ENCODE measurements at places on chromosomes 3 and 15.

DNA sequence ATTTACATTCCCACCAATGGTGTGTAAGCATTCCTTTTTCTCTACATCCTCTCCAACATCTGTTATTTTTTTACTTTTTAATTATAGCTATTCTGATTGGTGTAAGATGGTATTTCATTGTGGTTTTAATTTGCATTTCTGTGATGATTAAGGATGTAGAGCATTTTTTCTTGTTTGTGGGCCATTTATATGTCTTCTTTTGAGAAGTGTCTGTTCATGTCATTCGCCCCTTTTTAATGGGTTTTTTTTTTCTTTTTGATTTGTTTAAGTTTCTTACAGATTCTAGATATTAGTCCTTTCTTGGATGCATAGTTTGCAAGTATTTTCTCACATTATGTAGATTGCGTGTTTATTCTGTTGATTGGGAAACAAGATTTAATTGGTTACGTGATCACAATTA is 14.2 kb downstream of the RAP2B start:
- DNase-seq: no peak

DNA sequence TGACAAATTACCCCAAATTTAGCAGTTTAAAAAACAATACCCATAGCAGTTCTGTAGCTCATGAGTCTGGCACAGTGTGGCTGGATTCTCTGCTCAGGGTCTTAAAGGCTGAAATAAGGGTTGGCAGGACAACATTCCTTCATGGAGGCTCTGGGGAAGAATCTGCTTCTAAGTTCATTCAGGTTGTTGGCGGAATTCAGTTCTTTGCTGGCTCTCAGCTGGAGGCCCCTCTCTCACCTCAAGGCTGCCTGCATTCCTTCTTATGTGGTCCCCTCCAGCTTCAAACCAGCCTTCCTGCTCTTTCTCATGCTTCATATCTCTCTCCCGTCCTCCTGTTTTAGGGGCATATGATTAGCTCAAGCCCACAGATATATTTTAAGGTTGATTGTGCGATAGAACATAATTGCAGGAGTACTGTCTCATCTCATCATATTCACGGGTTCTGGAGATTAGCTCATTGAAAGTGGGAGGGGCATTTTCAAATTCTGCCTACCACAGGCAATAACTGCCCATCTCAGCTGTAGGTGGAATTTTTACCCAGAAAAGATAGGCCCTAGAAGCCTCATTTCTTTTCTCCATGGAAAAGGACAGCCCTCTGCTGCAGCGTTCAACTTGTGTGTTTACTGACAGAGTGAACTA is 5.6 kb upstream of the ZBTB47 start:
- no peak for DNase-seq

DNA sequence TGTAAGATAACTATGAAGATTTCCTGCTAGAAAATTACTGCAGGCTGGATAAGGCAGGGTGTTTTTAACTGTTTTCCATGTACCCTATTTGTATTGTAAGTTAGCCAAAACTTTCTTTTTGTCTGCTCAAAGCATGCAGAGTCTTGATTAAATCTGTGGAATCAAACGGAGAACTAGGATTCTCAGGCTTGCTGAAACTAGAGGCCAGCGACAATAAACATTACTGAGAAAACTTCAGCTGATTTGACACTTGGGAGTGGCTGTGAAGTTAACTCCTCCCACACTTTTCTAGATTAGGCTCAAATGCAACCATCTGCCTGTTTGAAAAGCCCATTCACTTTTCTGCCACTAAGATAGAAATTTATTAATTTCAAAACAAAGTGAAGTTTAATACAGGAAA is 153.2 kb upstream of the FRMD4B start:
- no peak for DNase-seq

DNA sequence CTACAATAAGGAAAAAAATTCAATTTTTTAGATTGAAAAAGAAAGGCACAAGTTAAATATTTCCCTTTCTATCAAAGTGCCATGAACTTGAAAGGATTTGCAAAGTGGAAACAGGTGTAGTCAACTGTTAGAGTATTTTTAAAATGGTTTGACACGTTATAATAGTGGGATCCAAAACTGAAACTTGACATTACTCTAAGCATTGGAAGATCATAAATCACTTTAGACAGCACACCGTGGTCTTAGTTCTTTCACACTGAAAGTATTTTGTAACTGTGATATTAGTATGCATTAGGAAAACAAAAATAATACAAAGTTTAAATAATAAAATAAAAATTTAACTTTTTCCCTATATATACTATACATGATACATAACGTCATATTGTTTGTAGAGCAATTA is 933.1 kb downstream of the EPHA3 start:
- no peak for DNase-seq

DNA sequence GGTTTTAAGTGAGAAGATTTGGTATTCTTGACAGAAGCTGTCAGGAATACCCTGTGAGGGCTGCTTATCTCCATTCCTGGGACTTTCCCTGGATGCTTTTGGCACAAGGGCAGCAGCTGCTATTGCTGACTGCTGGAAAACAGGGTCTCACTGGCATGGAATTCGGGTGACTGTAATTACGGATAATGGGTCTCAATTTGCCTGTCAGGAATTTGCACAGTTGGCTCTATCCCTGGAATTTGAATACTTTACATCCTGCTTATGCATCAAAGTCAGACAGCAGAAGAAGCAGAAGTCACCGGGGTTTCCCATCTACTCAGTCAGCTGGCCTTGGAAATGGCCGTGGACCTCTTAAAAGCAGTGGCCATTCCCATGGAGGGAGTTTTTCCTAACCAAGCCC is 25.9 kb upstream of the AKAP13 start:
- no peak for DNase-seq

DNA sequence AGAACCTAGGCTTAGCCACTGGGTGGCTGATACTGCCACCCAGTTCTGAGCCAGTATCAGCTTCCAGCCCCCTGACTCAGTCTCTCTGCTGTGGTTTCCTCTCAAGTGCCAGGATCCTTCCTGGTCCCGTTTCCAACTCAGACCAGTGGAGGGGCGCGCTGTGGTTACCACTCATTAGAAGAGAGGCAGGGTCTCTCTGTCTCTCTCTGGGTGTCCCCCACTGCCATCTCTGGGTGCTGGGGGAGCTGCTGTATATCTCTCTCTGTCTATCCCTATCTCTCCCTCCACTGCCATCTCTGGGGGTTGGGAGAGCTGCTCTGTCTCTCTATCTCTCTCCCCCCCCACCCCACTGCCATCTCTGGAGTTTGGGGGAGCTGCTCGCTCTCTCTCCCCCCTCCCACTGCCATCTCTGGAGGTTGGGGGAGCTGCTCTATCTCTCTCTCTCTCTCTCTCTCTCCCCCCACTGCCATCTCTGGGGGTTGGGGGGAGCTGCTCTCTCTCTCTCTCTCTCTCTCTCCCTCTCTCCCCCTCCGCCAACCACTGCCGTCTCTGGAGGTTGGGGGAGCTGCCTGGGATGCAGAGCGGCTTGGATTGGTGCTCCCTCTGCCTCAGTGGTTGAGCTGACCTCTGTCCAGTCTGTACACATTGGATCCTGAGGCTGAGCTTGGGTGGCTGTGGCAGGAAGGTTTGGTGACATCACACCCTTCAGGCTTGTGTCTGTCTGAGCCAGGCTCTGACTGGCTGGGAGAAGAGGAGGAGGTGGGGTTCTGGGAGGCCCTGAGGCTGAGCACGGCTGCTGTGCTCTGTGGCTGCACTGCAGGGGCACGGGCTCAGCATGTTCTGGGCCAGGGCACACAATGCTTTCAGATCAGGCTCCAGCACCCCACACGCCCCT is 98.9 kb downstream of the APBA2 start:
- DNase-seq: no peak

GRCh38 chr3:89245612-89246011 is 138.2 kb downstream of the EPHA3 start:
- no peak for DNase-seq

DNA sequence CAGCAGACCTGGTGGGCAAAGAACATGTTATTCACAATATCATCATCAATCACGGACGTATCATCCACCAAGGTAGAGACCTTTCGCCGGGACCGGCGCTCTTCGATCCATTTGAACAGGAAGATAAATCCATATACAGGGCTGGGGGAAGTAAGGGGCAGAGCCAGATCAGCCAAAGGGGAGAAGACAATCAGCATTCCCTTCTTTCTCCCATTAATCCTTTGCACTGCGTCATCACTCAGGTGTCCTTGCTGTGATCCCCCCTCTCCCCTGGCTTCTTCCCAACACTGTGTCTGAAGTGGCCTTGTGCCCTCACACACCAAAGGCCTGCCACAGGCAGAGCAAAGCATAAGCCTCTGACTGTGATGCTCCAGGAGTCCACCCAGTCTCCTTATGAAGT is 36.4 kb downstream of the SEMA3G start:
- DNase-seq: no peak

GRCh38 chr15:36472672-36473071 is 106.8 kb upstream of the CDIN1 start:
- no peak for DNase-seq

- no peak for DNase-seq
Observed at GRCh38 chr3:149819432-149819831, 6.4 kb downstream of the RNF13 start.

- no peak for DNase-seq
Observed at GRCh38 chr15:88791637-88792036, 11.6 kb upstream of the ACAN start.

DNA sequence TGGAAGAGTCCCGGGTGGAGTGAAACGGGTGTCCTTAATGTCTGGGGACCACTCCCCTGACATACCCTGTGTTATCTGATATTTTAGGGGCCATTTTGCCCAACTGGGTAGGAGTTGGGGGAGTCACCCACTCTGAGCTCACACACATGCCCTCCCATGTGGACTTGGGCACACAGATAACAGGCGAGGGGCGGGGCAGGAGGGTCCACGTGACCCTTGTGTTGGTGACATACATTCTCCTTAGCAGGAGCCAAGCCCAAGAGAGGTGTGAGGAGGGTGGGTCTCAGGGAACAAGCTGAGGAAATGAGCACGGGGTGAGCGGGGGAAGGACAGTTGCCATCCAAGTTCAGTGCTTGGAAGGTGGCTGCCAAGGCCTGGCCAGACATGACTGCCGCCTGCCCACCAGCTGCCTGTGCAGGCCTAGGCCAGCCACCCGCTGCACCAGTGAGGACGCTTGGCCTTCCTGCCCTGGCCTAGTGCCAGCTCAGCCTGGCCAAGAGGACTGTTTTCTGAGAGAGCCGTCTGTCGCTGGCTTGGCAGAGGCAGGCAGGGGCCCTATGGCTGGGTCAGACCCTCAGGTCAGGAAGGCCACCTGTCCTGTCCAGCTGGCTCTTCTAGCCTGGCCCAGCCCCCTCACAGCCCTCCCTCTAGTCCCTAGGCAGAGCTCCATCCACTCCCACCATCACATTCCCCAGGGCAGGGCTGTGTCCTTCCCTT is 31.3 kb upstream of the TMEM115 start:
- no peak for DNase-seq

GRCh38 chr15:75095594-75095993 is 72.2 kb downstream of the PPCDC start:
- no peak for DNase-seq

DNA sequence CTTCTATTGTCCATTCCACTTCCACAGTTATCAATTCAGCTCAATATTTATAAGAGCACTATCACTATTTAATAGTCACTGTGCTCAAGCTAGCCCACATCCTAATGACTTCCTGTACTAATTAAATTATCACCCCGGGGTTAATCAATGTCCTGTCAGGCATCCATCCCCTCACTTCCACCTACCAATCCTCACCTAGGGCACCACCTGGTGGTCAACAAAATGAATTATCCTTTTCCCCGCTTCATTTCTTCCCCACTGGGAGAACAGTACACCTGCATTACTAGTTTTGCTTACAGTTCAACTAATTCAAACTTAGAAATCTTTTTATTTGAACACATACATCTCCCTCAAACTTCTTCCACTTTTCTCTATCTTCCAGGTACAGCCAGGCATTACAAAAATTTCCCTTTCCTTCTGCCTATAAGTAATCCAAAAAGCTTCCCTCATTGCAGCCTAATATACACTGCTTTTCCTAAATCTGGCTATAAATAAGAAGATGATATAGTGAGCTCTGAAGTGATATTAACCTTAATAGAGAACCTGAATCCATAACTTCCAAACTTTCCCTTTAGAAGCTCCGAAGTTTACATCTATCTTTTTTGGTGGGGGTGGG is 68.5 kb downstream of the TMCC1 start:
- DNase-seq: peak; percentile 11

DNA sequence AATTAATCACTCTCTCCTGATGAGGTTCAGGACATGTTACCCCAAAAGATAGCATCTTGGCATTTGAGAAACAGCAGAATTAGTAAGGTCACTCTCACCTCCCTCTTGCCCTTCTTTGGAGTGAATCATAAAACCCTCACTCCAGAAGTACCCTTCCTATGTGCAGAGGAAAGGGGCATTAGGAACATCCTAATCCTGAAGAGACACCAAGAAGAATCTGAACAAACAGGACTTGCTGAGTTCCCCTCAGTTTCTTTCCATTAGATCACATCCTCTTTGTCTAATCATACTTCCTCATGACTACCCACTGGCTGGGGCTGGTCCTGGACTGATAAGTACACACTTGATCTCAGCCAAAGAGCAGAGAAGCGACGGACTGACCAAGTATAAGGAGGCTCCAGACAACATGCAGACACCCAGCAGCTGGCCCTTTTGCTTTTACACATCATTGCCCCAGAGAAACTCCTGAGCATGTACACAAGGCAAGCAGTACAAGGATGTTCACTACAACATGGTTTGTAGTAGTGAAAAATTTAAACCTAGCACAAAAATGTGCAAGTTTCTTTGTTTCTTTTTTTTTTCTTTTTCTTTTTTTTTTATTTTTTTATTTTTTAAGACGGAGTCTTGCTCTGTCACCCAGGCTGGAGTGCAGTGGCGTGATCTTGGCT is 15.0 kb upstream of the TM6SF1 start:
- DNase-seq: no peak

- no peak for DNase-seq
Observed at GRCh38 chr3:135240426-135240825, 445.4 kb downstream of the EPHB1 start.

DNA sequence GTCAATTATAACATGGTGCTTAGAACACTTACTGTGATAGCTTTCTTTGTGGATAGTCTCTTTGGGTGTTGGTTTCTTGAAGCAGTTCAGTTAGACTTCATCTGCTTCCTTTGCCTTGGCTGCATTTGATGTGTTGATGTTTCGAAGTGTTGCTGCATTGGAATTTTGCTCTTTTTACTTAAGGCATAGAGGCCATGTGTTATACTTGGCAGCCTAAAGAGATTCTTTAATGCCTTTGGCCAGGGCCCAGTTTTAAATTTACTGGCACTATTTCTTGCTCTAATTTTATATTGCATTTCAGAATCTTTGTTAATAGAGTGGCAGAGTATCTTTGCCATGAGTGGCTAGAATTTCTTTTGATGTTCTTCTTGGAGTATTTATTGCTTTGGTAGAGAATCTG is 21.2 kb downstream of the NR1D2 start:
- DNase-seq: no peak

GRCh38 chr3:11621077-11621476 is 22.6 kb downstream of the VGLL4 start:
- no peak for DNase-seq

- DNase-seq: no peak
Observed at GRCh38 chr3:169867584-169868210, 2.0 kb downstream of the LRRC31 start.

Measured in stimulated activated CD8-positive, alpha-beta memory T cell treated with anti-CD3 and anti-CD28 coated beads, Interleukin-4, amount 100 ng/mL, for 24 hours (primary cell).